Activated naive CD4-positive, alpha-beta T cell treated with anti-CD3 and anti-CD28 coated beads for 36 hours (primary cell): ENCODE measurements at places on chromosomes 12 and 14.

DNA sequence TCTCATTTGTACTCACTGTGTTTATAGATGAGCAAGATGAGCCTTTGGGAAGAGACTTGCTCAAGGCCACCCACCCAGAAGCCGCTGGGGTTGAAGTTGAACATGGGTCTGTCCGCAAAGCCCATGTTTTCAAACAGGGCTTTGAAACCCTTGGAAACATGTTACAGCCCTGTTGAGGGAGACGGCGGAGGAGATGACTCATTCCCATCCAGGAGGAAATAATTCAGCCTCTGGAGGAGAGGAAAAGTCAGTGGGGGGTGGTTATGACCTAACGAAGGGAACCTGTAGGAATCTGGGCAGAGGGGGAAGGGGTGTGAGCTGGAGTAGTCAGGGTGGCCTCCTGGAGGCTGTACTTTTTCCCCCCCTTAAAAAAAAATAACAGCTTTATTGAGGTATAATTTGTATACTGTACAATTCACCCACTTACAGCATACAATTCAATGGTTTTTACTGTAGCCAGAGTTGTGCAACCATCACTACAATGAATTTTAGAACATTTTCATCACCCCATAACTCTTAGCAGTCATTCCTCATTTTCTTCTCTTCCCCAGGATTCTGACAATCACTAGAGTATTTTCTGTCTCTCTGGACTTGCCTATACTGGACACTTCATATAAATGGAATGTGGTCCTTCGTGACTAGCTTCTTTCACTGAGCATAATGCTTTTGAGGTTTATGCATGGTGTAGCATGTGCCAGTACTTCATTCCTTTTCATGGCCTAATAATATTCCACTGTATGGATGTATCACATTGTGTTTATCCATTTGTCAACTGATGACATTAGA, 1.9 kb upstream of the RIN3 start:
- H3K4me1 ChIP-seq, result peaks cover 13% of the 10 kb centered on the region
- no peaks in the 10 kb centered on the region for H3K36me3 ChIP-seq
- no peak overlapping the region for H3K4me3 ChIP-seq
- no peaks in the 10 kb centered on the region for H3K27me3 ChIP-seq

GRCh38 chr14:64734990-64735389, 30.8 kb downstream of the PLEKHG3 start:
- H3K27me3 ChIP-seq, result no peaks in the 10 kb centered on the region
- H3K36me3 ChIP-seq, result no peaks in the 10 kb centered on the region
- DNase-seq, result no peak
- H3K4me3 ChIP-seq, result no peak overlapping the region
- H3K4me1 ChIP-seq, result no peaks in the 10 kb centered on the region
- H3K27ac ChIP-seq, result no peak overlapping the region

GRCh38 chr14:103500148-103500990, 22.3 kb downstream of the CKB start:
- peaks cover 40% of the 10 kb centered on the region for H3K36me3 ChIP-seq
- peaks cover 7% of the 10 kb centered on the region for H3K4me1 ChIP-seq
- no peaks in the 10 kb centered on the region for H3K27me3 ChIP-seq
- DNase-seq, result peak; percentile 86
- peak overlapping the region; percentile 60 for H3K27ac ChIP-seq

DNA sequence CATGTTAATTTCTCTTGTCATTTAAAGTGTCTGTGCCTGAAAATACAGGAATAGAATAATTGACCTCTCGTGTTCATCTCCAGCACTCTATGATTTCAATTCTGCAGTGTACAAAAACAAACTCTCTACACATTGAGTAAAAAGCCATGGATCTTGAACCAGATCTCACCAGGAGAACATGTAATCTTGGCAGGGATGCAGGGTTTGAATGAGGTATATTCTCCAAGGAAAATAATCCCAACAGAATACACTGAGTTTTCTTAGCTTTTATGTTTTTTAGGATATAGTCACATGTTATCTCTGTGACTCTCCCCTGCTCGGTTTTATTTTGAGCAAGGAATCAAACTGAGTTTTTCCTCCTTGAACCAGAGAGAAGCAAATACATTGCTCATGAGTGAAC, 224.7 kb downstream of the PIK3C2G start:
- H3K27me3 ChIP-seq, result no peaks in the 10 kb centered on the region
- no peak for DNase-seq
- no peaks in the 10 kb centered on the region for H3K36me3 ChIP-seq
- H3K27ac ChIP-seq, result no peak overlapping the region
- no peak overlapping the region for H3K4me3 ChIP-seq
- H3K4me1 ChIP-seq, result no peaks in the 10 kb centered on the region

GRCh38 chr14:69696633-69697557, 70.0 kb upstream of the SRSF5 start:
- DNase-seq, result peak; percentile 54
- H3K36me3 ChIP-seq, result peaks cover 5% of the 10 kb centered on the region
- H3K4me3 ChIP-seq, result peak overlapping the region; percentile 11
- peaks cover 87% of the 10 kb centered on the region for H3K4me1 ChIP-seq

DNA sequence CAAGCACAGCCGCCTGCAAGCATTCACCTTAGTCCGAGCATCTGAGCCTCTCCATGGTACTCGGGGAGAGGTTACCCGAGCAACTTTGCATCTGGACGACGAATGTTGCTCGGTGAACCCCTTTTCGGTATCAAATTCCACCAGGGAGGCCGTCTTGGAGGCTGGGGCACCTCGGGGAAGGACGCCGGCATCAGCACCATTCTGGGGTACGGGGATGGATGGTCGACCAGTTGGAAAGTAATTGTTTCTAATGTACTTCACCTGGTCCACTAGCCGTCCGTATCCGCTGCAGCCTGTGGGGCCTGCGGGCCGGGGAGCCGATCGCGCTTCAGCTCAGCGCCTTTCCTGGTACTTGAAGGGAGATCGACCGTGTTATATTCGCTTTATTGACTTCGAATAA, 161.7 kb upstream of the RTL1 start:
- no peak overlapping the region for H3K4me3 ChIP-seq
- H3K27ac ChIP-seq, result no peak overlapping the region
- no peaks in the 10 kb centered on the region for H3K36me3 ChIP-seq
- H3K27me3 ChIP-seq, result peaks cover 5% of the 10 kb centered on the region
- DNase-seq, result no peak

DNA sequence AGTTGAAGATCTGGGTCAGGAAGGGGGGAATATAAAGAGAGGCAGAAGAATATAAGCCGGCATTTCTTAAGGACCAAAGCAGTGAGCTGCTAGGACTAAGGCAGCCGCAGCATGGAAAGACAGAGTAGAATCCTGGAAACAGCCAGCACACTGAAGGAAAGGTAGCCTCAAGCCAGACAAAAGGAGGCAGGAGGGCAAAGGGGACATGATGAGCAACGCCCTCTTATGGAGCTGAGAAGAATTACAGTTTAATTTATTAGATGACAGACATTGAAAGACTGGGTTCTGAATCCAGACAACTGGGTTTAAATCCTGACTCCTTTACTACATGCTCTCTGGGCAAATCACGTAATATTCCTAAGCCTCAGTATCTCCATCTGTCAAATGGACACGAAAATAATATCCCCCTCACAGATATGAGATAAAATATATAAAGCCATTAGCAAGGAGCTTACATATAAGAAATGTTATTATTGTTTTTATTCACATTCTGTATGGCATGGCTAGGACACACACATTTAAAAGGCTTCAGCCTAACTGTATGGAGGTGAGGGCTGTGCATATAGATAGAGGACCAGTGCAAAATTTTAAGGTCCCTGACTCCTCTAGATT, 8.1 kb upstream of the PCED1B start:
- peak; percentile 19 for DNase-seq
- H3K36me3 ChIP-seq, result peaks cover 5% of the 10 kb centered on the region
- no peak overlapping the region for H3K4me3 ChIP-seq
- no peaks in the 10 kb centered on the region for H3K27me3 ChIP-seq
- H3K4me1 ChIP-seq, result peaks cover 26% of the 10 kb centered on the region

DNA sequence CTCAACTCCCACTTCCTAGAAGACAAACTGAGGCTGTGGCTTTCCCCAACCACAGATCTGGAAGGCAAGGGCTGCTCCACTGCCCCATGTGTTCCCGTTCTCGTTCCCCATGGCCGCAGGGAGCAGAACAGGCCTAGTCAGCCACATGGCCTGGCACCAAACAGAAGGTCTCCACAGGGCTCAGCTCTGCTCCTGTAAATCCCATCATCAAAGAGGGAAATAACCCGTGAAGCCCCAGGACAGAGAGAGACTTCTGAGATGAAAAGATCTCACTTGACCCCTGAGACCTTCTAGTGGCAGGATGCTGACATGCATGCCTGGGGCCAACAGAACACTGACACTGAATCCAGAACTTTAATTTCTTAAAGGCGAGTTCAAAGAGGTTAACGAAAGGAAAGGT, 68.9 kb downstream of the BCL11B start:
- peaks cover 52% of the 10 kb centered on the region for H3K36me3 ChIP-seq
- peak; percentile 48 for DNase-seq
- peaks cover 100% of the 10 kb centered on the region for H3K4me1 ChIP-seq
- peak overlapping the region; percentile 52 for H3K4me3 ChIP-seq

DNA sequence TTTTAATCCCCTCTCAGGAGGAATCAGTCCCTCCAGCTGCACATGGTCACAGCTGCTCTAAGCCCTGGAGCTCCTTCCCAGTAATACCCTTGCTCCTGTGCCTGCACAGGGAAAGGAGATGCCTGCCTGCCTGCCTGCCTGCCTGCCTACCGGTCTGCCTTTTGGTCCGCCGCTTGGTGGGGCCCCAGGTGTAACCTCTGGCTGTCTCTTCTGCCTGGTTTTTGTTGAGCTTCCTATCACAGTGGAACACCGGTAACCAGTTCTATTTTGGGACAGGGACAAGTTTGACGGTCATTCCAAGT, 99.8 kb downstream of the DAD1 start:
- no peak for DNase-seq
- H3K27ac ChIP-seq, result peak overlapping the region; percentile 98
- peaks cover 81% of the 10 kb centered on the region for H3K36me3 ChIP-seq
- no peaks in the 10 kb centered on the region for H3K27me3 ChIP-seq
- H3K4me1 ChIP-seq, result peaks cover 12% of the 10 kb centered on the region
- H3K4me3 ChIP-seq, result peak overlapping the region; percentile 87

DNA sequence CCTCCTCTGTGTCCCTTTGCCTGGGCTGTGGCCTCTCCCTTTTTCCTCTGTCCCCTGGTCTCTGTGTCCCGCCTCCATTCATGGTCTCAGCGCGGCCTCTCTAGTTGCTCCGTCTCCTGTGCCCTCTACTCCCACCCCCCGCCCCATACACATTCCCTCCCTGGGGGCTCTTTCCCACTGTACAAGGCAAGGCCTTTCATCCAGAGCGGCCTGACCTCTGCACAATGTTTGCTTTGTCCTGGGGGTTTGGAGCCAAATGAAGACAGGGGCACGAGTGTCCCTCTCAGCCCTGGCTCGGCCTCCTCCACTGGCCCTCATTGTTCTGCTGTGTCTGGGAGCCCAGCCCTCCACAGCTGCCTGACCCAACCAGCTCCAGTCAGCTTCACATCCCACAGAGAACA, 678.6 kb downstream of the BCL11B start:
- H3K4me1 ChIP-seq, result no peaks in the 10 kb centered on the region
- H3K4me3 ChIP-seq, result no peak overlapping the region
- no peak for DNase-seq
